ENCODE measurements at places on chromosomes 4 and X. TPM values are rescaled to one million over a fixed set of nuclear protein-coding genes. Genes with fewer than 3 reads are reported as not detected.

Gene CT45A1
- total RNA-seq = 0.07 TPM

Gene MAP7D2
- total RNA-seq = 5.2 TPM

Gene SPOCK3
- total RNA-seq = 0.35 TPM

Gene KDM6A
- 10.7 TPM for total RNA-seq

Gene EREG
- 9.5 TPM for total RNA-seq

Gene TMSB15A
- 0.81 TPM for total RNA-seq

Gene GPR50
- total RNA-seq = 0.20 TPM

Gene SPIN2A
- 0.12 TPM for total RNA-seq

Gene CACNA1F
- total RNA-seq = not detected

Gene MFAP3L
- total RNA-seq = 4.8 TPM

Gene FGB
- total RNA-seq = 16.1 TPM

Gene BDH2
- total RNA-seq = 9.5 TPM

Gene TASL
- not detected for total RNA-seq

Gene SSX3
- total RNA-seq = not detected

Gene GPR173
- total RNA-seq = not detected

Gene HSD17B10
- 197 TPM for total RNA-seq

Gene GNPDA2
- total RNA-seq = 7.5 TPM

Gene CNKSR2
- 1.6 TPM for total RNA-seq

Gene SPANXC
- total RNA-seq = not detected

Gene COX7B2
- not detected for total RNA-seq

Gene ADAM29
- not detected for total RNA-seq

Gene FOXP3
- 0.07 TPM for total RNA-seq

Gene PPBP
- not detected for total RNA-seq

Gene MAGEE2
- not detected for total RNA-seq

Gene HSD17B13
- 0.03 TPM for total RNA-seq

Gene IL21
- not detected for total RNA-seq

Gene XIAP
- 27.9 TPM for total RNA-seq

Gene C4orf51
- not detected for total RNA-seq

Gene MCF2
- 0.05 TPM for total RNA-seq

Gene HTRA3
- total RNA-seq = 20.2 TPM

Gene ARHGAP4
- total RNA-seq = 2.2 TPM

Gene DUSP9
- 1.5 TPM for total RNA-seq

Gene FAM9B
- total RNA-seq = not detected

Gene XAGE1A
- total RNA-seq = 25.2 TPM

Gene RBM47
- 29.2 TPM for total RNA-seq

Gene TKTL2
- total RNA-seq = not detected

Gene HMGB3
- 139 TPM for total RNA-seq

Gene RAB33A
- total RNA-seq = 0.13 TPM

Gene AVPR2
- total RNA-seq = 0.06 TPM

Gene SSX2
- total RNA-seq = not detected

Gene FAM241A
- 0.85 TPM for total RNA-seq

Gene ZCCHC13
- not detected for total RNA-seq

Gene TREX2
- 1.4 TPM for total RNA-seq

Gene IBSP
- total RNA-seq = not detected

Gene TNIP3
- 0.19 TPM for total RNA-seq

Gene NPY1R
- 0.14 TPM for total RNA-seq

Gene NAP1L2
- 0.94 TPM for total RNA-seq

Gene MRPS18C
- 39.7 TPM for total RNA-seq

Gene EDA
- total RNA-seq = 0.83 TPM

Gene SERPINA7
- not detected for total RNA-seq

Gene ITGB1BP2
- 0.44 TPM for total RNA-seq

Gene SLC4A4
- 1.6 TPM for total RNA-seq

Gene CXorf51B
- not detected for total RNA-seq

Gene MAEA
- total RNA-seq = 61.0 TPM

Gene STOX2
- 2.3 TPM for total RNA-seq
